A375 (cell line): ENCODE measurements at places on chromosomes 12 and 14. TPM values are rescaled to one million over a fixed set of nuclear protein-coding genes. Genes with fewer than 3 reads are reported as not detected.

The OLR1 gene
- total RNA-seq, result not detected in 2 replicates

The AQP2 gene
- not detected in 2 replicates for total RNA-seq

The FIGNL2 gene
- total RNA-seq, result not detected in 2 replicates

The CLEC14A gene
- total RNA-seq, result not detected in 2 replicates

The TAS2R19 gene
- 1.5 and 3.2 TPM in 2 replicates for total RNA-seq

The PPFIA2 gene
- 1.8 and 3.2 TPM in 2 replicates for total RNA-seq
